ENCODE measurements at places on chromosomes 1 and 21. TPM values are rescaled to one million over a fixed set of nuclear protein-coding genes. Genes with fewer than 3 reads are reported as not detected.

The PROX1 gene
- total RNA-seq = 0.22 TPM

The GCSAML gene
- total RNA-seq = not detected

The KLF17 gene
- total RNA-seq = not detected

The BRINP3 gene
- not detected for total RNA-seq

The OR2T11 gene
- total RNA-seq = not detected

The UBXN10 gene
- total RNA-seq = not detected

The TNFSF18 gene
- total RNA-seq = 1.6 TPM

The FOXO6 gene
- 7.0 TPM for total RNA-seq

The OR6K3 gene
- total RNA-seq = not detected

The SOX13 gene
- 35.6 TPM for total RNA-seq

The CCDC190 gene
- not detected for total RNA-seq

The CDC20 gene
- total RNA-seq = 355 TPM

The SPATA21 gene
- not detected for total RNA-seq

The WNT3A gene
- total RNA-seq = 3.7 TPM

- DNase-seq = no peak
Measured at GRCh38 chr1:24904731-24905354, 25.2 kb downstream of the RUNX3 start.

- DNase-seq = no peak
Measured at GRCh38 chr1:167714098-167714438, 7.7 kb upstream of the MPZL1 start.

GRCh38 chr1:8858112-8858668, 20.3 kb downstream of the ENO1 start:
- no peak for DNase-seq

- DNase-seq = no peak
Measured at GRCh38 chr1:73144311-73144710, 862.0 kb upstream of the NEGR1 start.

- no peak for DNase-seq
Measured at GRCh38 chr21:37429356-37429755, 62.8 kb downstream of the DYRK1A start.

DNA sequence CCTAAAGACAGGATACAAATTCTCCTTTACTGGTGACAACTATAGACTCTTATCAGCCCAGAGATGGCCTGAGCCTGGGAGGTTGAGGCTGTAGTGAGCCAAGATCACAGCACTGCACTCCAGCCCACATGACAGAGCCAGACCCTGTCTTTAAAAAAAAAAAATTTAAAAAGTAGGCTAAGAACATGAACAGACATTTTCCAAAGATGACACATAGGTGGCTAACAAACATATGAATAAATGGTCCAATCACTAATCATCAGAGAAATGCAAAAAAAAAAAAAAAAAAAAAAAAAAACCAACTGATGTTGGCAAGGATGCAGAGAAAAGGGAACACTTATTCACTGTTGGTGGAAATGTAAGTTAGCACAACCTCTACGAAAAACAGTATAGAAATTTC, 65.0 kb downstream of the TOR3A start:
- no peak for DNase-seq

- DNase-seq = no peak
Measured at GRCh38 chr21:15152591-15152990, 87.8 kb upstream of the NRIP1 start.

GRCh38 chr1:201069636-201070035, 42.6 kb downstream of the CACNA1S start:
- no peak for DNase-seq

GRCh38 chr1:90133133-90133532, 138.2 kb downstream of the ZNF326 start:
- DNase-seq = peak; percentile 31

DNA sequence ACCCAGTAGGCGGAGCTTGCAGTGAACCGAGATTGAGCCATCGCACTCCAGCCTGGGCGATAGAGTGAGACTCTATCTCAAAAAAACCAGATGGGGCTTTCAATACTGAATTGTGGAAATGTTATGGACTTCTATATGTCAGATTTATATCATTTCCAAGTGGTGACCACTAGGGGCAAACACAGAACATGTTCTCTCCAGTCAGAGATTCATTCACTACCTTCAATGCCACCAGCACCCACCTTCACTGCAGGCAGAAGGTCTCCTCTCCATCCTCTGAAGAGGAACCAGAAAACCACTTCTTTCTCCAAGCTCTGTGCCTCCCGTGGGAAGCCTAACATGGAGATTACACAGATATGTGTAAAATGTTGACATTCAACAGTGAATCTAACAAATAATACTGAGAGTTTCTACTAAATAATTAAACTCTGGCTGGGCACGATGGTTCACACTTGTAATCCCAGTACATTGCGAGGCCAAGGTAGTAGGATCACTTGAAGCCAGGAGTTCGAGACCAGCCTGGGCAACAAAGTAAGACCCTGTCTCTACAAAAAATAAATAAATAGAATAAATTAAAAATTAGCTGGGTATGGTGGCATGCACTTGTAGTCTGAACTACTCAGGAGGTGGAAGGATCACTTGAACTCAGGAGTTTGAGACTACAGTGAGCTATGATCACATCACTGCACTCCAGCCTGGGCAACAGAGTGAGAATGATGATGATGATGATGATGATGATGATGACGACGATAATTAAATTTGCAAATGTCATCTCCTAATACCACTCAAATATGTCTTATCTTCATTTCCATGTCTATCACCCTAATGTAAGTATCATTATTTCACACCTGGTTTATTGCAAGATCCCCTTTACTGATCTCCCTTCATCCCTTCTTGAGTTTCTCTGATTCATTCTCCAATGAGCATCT, 151.1 kb downstream of the ZNF281 start:
- DNase-seq = peak; percentile 39

DNA sequence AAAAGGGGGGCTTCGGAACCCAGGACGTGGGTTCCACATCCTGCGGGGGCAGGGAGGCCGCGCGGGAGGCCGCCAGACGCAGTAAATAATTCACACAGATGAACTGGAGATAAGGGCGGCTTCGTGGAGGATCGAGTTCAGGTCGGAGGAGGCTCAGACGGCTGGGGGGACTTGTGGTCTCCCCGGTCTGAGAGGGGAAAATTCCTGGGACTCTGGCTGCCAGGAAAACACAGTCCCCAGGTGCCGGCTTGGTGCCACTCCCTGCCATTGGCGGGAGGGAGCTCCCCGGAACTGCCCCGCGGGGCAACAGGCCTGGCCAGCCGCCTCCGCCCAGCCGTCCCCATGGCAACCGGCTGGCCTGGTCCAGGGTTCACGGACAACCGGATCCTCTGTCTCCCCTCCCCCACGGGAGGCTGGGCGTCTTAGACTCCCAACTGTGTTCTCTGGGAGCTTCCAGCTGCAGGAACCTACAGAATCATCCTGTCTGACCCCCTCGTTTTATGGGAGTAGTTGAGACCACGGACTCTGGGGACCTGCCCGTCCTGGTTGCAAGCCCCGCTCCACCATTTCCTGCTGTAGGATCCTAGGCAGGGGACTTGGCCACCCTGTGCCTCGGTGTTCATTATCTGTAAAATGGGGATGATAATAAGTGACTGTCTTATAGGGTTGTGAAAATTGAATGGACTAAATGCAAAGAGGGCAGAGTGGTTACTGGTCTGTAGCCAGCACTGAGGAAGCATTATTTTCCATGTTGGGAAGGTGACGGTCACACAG, 9.6 kb downstream of the CAMK2N1 start:
- no peak for DNase-seq

DNA sequence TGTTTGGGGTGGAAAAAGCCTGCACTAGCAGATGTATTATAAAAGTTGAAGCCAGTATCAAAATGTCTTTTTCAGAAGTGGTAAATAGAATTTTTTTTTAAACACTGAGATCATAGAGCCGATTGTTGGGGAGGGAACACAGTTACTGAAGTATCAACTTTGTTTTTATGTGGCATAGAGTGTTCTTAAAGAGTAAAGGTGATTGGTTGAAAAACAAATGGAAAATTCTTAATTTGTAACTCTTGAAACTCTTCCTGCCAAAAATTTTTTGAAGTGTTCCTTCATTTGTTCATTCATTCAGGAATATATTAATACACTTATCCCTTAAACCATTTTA, 83.3 kb downstream of the DISP1 start:
- no peak for DNase-seq

GRCh38 chr1:15246960-15247614, at the start of gene FHAD1:
TSS of gene FHAD1 (plus strand) at chr1:15247223. CDS start at chr1:15251785, 4,562 bp downstream.
- peak; percentile 57 for DNase-seq

DNA sequence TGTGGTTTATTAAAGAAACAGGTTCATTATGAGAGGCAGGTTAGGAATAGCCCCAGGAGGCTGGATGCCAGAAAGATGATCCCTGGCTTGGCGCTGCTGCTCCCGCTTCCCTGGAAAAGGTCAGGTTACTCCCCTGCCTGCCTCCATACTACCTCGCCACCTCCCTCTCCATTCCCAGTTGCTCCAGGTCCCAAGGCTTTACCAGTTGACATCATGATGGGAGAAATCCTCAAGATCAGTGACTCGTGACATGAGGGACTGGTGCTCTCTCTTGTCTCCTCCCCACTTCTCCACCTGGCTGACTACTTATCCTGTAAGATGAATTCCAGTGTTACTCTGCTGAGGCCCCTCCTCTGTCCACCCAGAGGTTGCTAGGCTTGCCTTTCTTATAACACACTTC, 19.7 kb downstream of the VASH2 start:
- no peak for DNase-seq

GRCh38 chr1:125080077-125080476, 3895.3 kb downstream of the SRGAP2C start:
- DNase-seq = no peak

DNA sequence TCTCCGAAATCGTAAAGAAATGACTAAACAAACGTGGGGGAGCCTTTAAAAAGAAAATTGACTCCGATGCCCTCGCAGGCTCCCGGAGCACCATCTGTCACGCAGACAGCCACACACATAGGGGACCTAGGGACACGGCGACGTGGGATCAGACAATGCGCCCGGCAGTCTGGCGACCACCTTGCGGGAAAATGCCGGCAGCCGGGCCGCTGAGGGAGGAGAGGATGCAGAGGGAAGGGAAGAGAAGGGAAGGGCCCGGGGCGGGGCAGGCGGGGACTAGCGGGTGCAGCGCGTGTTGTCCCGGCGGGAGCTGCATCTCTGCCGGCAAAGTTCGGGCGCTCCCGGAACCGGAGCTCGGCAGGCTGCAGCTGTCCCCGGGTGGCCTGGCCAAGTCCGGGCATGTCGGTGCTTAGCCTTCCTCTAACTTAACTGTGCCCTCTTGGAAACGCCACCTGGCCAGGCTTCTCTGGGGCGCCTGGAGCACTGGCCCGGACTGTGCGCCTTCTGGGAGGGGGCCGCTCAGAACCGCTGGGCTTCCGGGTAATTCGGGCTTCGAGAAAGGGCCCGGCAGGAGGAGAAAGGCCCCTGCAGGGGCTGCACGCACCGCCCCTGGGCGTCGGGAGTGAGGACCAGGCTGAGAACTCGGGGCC, 1.8 kb downstream of the NHLH2 start:
- no peak for DNase-seq

DNA sequence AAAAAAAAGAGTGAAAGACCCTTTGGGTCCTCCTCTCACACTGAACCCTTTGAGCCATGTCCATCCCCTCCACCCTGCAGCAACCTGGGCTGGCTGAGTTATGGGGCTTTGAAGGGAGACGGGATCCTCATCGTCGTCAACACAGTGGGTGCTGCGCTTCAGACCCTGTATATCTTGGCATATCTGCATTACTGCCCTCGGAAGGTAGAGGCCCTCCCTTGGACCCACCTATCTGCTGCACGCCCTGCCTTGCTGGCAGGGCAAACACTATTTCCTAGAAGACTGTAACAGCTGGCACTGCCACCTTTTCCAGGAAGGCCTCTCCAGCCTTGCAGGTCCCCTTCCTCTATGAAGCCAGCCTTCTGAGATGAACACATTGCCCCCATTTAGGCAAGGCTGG, 1.1 kb downstream of the SLC50A1 start:
- DNase-seq = no peak

GRCh38 chr1:47555841-47556560, 118.2 kb downstream of the FOXD2 start:
- DNase-seq = no peak

- DNase-seq = no peak
Measured at GRCh38 chr1:9341301-9341845, 48.7 kb downstream of the SPSB1 start.

GRCh38 chr21:36613059-36613458, 85.9 kb upstream of the SIM2 start:
- no peak for DNase-seq

DNA sequence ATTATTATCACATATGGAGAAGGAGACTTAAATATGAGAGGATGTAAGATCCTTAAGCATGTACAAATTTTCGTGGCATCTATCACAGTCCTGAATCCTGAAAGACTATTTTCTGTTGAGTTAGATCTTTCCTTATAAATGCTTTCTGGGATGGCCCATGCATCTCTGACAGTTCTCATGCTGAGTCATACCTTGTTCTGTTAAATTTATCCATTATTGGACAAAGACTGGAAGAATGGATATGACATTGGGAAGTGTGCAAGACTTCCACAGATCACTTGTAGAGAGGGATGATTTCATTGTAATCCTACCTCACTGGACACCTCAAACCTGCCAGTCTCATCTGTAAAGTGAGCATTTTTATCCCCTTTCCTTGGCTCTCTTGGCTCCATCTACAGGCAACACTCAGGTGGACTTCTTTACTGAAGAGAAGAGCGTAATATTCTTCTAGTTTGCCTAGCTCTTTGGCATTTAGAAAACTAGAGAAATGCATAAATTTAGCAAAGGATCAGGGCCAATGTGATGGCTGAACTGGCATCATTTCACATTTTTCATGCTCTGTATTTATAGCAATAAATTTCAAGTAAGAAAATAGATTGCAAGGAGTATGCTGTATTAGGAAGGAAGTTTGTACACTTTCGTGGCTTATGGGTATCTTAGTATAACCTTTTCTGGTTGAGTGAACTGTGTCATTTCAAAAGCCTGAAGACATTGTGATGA, 128.2 kb downstream of the NFIA start:
- no peak for DNase-seq

DNA sequence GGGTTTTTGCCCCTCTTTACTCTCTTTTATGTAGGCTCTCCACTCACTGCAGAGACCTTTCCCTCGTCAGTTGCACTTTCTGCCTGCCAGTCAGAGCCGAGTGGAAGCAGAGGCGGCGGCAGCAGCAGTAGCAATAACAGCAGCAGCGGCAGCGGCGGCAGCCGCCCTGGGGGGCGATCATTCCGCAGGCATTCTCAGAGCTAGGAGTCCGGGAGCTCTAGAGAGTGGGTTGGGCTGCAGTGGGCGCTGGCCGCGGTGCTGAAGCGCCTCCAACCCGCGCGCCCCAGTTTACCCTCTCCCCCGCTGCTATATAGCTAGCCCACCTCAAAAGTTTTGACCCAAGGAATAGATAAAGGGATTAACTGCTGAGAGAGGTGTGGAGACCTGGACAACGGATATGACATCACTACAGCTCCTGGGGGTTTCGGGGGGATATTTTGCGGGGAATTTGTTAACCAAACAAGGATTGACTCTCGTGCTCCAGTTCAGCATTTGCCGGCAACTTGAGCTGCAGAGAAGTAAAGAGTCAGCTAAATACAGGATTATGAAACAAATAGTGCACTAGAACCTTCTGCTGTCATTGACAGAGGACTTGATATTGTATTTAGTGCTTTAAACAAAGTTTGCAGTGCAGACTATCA, at the start of gene OLFM3:
OLFM3 (minus strand) TSS at position 102 of the 641 bp plus-strand sequence.
- no peak for DNase-seq

GRCh38 chr1:66275083-66275482, 258.9 kb upstream of the SGIP1 start:
- no peak for DNase-seq

GRCh38 chr1:48043622-48044021, 46.4 kb upstream of the TRABD2B start:
- DNase-seq = no peak

All from HCT116 (cell line).